NCI-H1417 treated with DMSO at 0.1 percent for 48 hours (cell line): ENCODE measurements at places on chromosomes 13 and 19.

DNA sequence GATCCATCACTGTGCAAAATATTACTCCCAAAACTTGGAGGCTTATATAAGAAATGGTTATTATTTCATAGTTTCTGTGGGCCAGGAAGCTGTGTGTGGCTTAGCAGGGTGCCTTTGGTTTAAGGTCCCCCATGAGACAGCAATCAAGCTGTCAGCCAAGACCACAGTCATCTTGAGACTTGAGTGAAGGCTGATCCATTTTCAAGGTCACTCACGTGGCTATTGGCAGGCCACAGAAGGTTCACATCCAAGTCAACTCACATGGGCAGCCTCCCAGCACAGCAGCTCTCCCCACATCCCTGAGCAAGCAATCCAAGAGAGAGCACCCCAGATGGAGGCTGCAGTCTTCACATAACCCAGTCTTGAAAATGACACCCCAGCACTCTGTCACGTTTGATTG, 537.4 kb downstream of the MYO16 start:
- DNase-seq, result no peak

DNA sequence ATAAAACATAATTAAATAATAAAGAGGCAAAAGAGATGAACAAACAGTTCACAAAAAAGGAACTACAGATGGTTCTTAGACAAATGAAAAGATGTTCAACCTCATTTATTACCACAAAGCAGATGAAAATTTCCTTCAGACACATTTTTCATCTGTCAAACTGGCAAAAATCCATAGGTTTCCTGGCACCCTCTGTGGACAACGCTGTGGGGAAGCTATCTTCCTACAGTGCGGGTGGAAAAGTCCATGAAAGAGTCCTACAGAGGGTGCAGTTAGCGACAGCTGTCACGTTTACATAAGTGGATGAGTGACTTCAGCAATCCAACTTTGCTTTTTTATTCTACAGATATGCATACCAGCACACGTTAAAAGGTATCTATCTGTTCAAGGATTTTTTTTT, 30.3 kb upstream of the PDCD5 start:
- DNase-seq, result no peak

DNA sequence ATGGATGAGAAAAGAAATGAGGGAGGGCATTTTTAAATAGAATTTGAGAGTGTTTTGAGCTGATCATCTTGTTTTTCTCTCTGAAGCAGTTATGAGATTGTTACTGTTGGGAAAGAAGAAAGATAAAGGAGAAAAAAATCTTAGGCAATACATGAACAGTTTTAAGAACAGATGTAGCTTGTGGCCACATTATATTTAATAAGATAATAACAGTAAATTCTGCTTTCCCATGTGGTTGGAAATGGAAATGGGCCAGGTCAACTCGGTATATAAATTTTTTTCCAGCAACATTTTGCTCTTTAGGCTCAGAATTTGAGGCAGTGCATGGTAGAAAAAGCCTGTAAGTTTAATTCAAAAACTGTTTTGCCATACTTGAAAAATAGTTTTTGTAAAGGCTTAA, 118.7 kb downstream of the POSTN start:
- no peak for DNase-seq

- DNase-seq, result no peak
These were observed 7.2 kb upstream of the LILRB3 start for GRCh38 chr19:54230031-54230430.

DNA sequence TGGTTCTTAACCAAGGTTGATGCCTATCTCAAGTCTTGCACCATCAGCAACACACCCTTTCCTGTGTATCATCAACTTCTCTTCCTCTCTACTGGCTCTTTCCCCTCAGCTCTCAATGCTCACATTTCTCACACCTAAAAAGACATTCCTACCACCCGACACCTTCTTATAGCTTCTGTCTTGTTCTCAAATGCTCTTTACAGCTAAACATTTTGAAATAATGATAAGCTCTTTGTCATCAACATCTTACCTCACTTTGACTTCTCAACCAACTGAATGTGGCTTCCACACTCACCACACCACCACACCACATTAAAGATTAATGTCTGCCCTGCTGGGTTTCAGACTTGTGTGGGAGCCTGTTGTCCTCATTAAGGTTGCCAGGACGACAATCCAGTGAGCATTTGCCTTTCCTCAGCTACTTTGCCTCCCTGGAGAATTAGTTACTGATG, 67.8 kb downstream of the RXFP2 start:
- no peak for DNase-seq

DNA sequence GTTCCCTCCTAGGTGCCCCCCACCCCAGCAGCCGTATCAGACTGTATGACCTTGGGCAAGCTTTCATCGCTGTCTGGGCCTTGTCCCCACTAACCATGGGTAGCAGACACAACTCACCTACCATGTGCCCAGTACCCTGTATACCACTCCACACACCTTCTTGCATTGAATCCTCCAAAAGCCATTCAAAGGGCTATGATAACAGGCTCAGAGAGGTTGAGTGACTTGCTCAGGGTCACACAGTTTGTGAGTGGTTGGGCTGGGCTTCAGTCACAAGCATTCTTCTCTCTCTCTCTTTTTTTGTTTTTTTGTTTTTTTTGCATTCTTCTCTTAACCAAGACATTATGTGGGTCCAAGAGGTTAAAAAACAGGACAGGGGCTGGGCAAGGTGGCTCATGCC, 2.6 kb downstream of the RASAL3 start:
- DNase-seq, result no peak

- no peak for DNase-seq
These were observed 18.7 kb upstream of the SIAH3 start for GRCh38 chr13:45870232-45870631.

GRCh38 chr19:14167576-14168138, 31.3 kb upstream of the ASF1B start:
- DNase-seq, result no peak

GRCh38 chr19:7970716-7971448, 27.4 kb upstream of the TIMM44 start:
- DNase-seq, result no peak

- DNase-seq, result no peak
These were observed 8.9 kb downstream of the RTBDN start for GRCh38 chr19:12825254-12826131.

DNA sequence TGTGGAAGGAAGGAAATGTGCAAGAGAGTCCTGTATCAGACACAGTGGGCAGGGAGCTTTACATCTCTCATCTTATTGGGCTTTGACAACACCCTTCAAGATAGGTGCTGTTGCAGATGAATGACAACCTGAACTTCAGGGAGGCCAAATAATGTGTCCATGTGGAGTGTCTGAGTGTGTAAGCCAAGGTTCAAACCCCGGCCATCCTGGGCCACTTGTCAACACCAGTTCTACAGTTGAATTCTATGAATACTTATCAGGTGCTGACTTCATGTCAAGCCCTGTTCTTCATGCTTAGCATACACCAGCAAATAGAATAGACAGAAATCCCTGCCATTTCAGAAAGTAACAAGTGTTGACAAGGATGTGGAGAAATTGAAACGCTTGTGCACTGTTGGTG, 354.4 kb downstream of the KCNRG start:
- DNase-seq, result no peak

GRCh38 chr19:21109116-21109515, 27.1 kb downstream of the ZNF714 start:
- no peak for DNase-seq

GRCh38 chr13:64529874-64530485, 2700.2 kb downstream of the PCDH9 start:
- DNase-seq, result no peak

- no peak for DNase-seq
These were observed 34.0 kb downstream of the GARRE1 start for GRCh38 chr19:34288381-34288780.

DNA sequence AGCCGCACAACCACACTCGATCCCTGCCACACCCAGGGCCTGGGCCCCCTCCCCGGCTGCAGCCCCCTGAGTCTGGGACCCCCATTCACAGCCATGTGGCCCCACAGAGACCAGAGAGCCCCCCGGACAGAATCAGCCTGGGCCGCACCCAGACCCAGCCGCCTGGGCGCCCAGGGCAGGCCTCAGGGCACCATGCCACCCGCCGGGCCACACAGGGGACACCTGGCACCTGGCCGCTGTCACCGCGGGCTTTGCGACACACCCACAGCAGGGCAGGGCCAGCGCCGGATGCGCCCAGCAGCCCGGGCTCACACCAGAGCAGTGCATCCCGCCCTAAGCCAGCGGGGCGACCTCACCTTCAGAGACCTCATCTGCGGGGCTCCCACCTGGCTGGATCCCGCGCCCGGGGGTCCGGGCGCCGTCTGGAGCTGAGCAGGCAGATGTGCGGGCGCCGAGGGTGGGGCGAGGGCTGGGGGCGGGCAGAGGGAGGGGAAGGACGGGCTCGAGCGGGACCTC, 443 bp downstream of the TBXA2R start:
- no peak for DNase-seq

DNA sequence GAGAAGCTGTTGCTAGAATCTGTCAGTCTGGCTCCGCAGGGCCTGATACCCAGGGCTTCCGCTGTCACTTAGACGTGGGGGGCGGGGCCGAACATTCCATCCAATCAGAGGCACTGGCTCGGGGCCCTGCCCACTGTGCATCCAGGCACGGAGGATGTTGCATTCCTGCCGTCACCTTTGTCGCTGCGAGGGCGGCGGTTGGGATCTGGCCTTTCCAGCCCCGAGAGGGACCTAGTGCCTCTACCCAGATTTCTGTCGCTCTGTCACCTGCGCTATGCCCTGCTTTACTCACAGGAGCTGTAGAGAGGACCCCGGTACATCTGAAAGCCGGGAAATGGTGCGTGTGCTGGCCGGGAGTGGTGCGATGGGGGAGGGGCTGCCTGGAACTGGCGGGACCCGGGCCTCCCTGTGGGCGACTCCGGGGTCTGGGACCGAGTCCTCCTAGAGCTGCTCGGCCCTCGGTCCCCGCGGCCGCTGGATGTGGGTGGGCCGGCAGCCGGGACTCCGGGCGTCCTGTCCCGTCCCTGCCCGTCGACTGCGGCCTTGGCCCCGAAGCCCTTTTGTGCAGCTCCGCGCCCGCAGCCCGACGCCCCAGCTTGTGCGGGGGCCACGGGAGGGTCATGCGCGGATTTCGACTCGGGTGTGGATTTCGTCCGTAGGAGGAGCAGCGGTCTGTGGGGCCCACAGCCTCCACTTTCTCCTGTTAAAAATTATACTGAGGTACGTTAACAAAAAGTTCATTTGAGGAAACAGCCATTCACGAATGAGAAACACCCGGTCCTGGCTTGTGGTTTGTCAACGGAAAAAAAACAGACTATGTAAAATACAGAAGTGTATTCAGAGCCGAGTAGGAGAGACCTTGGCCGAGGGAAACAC, at the start of gene ZNF439:
ZNF439 (plus strand) TSS at position 133 of the 876 bp plus-strand sequence; CDS start at position 275, 142 bp downstream.
- peak; percentile 71 for DNase-seq

DNA sequence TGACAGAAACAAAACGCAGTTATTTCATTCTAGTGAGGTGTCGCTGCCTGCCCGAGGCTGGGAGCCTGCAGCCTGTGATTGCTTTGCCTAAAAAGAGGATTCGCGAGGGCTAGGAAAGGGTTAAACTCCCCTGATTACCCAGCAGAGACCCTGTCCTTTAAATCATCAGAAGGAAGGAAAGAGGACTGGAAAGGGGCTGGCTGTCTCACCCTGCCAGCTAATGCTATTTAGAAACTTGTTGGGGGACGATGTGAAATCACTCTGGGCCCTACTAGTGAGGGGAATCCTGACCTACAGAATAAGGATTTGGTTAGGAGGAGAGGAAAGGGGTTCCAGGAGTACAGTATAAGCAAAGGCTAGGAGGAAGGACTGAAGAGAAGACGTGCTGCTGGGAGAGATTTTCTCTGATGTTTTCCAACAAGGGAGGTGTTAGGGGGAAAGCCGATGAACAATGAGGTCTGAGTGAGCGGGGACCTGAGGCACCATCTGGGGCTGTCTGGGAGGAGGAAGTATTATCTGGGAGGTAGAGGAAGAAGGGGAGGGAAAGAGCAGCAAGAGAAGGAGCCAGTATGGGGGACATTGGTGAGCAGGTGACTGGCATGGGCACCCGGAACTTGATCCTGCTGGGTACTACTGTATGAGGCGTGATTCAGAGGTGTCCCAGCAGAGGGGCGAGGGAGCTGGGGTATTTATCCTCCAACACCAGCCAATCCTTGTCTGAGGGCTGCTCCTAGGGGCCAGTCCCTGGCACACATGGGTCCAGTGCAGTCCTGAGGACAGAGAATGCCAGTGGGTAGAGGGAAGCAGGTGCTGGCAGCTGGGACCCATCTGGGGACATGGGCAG, 55.7 kb upstream of the PTPRS start:
- no peak for DNase-seq

DNA sequence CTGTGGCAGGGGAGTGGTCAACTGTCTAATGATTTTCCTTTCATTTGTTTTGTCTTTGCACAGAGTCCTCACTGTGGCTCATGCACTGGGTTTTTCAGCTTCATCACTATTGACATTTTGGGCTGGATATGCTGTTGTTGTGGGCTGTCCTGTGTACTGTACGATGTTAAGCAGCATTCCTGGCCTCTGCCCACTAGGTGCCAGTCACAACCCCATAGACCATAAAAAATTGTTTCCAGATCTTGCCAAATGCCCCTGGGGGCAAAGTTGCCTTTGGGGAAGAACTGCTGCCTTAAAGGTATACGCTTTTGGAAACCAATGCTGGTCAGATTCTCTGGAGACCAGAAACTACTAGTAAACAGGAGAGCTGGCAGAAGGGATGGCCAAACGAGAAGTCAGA, 310.4 kb downstream of the SPRY2 start:
- no peak for DNase-seq

- no peak for DNase-seq
These were observed 3.4 kb downstream of the FNDC3A start for GRCh38 chr13:48978942-48979601.

- no peak for DNase-seq
These were observed 114.0 kb downstream of the STK24 start for GRCh38 chr13:98462946-98463345.

GRCh38 chr19:3366753-3367627, 607 bp downstream of the NFIC start:
- no peak for DNase-seq

GRCh38 chr13:79492313-79492798, 11.4 kb downstream of the NDFIP2 start:
- no peak for DNase-seq

GRCh38 chr19:45195764-45196163, 17.2 kb downstream of the BLOC1S3 start:
- no peak for DNase-seq

GRCh38 chr13:24632382-24633121, 47.7 kb upstream of the ATP12A start:
- DNase-seq, result no peak

DNA sequence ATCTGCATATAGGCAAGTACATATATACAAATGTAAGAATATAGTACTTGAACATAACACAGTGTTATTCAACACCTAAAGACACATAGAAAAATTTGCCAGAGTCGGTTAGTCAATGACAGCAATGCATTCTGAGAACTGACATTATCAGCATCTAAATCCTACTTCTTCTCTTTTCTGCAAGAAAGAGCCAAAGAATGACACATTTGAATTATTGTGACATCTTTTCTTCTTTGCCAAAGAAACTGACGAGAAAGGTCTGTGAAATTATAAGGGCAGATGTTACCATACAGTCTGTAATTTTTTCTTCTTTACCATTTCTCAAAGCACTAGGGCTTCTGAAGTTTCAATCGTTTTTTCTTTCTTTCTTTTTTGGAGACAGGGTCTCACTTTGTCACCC, 350.9 kb upstream of the NBEA start:
- no peak for DNase-seq

GRCh38 chr13:44293374-44293773, 80.2 kb upstream of the SERP2 start:
- DNase-seq, result no peak

- DNase-seq, result no peak
These were observed 1.3 kb upstream of the PTBP1 start for GRCh38 chr19:795691-796581.

- no peak for DNase-seq
These were observed 1.8 kb downstream of the PTGER1 start for GRCh38 chr19:14473073-14473977.

- no peak for DNase-seq
These were observed 5.5 kb upstream of the ERVV-1 start for GRCh38 chr19:53008061-53008778.
